HTR-8/SVneo (cell line): ENCODE measurements at places on chromosomes 1 and 21.

GRCh38 chr1:199333180-199333579 lies 694.3 kb upstream of the NR5A2 start:
- DNase-seq = no peak

- DNase-seq = no peak
Measured at GRCh38 chr1:178869119-178869697, 1.7 kb downstream of the ANGPTL1 start.

GRCh38 chr1:180210008-180210620 lies 19.9 kb upstream of the LHX4 start:
- no peak for DNase-seq

DNA sequence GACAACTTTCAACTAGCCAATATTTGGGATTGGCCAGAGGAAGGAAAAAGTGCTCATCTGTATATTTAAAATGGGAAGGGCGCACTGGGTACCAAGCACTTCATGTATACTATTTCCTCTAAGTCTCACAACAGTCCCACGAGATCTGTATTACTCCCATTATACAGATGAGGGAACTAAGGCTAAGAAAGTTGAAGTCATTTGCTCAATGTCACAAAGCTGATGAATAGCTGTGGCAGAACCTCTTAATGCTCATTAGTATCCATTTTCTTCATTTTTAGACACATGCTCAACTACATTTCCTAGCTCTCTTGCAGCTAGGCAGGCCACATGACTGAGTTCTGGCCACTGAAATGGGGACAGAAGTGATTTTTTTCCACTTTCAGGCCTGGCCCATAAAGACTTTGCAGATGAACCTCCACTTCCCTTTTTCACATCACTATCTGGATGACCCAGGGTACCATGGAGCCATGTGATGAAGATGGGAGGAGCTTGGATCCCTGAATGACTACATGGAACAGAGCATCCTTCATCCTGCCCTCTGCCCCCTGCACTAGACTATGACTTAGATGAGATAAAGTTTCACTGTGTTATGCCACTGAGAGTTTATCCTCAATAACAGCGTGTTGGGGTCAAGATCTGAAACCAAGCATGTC lies 31.8 kb downstream of the ATF3 start:
- DNase-seq = no peak

DNA sequence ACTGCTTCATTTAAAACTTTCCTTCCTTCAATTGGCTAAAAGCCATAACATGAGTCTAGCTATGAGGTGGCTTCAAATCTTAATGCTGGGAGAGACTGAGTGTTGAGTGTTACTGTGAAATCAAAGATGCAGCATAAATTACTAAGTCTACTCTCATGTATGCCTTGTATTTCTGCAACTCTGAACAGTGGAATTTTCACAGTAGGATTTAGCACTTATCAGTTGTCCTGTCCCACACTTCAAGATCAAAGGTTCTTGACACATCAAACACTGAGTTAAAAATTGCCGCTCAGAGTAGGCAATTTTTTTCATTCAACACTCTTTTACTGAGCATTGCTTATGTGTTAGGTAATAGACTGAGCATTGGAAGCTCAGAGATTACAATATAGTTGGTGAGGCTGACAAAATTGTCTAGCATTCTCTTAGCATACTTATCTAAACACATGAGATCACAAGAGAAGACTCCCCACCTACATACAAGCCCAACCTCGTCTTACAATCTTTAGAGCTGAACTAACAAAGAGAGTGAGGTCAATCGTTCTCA lies 56.4 kb upstream of the ADORA3 start:
- no peak for DNase-seq

DNA sequence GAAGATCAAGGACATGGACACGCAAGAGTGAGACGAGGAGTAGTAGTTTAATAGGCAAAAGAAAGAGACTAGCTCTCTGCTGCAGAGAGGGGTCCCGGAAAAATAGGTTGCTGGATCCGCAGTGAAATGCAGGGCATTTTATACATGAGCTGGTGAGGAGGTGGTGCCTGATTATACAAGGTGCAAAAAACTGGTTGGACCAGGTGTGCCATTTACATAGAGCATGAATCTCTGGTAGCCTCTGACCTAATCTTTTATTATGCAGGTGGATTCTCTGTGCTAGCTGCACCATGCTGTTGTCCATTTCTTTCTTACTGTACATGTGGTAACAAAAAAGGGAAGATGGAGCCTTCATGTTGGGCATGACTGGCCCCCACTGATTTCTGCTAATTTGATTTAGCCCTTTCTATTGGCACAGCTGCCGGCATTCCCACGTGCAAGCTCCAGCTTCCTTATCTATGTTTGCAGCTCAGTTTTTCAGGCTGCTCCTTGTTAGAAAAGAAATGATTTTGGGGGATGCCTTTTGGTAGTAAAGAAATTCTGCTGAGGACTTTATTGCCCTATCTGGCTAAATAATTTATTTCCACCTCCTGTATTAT lies 548.1 kb downstream of the BRINP3 start:
- no peak for DNase-seq

- DNase-seq = no peak
Measured at GRCh38 chr1:154400381-154400801, 4.8 kb upstream of the IL6R start.

GRCh38 chr1:87449348-87449963 lies 120.8 kb downstream of the LMO4 start:
- DNase-seq = no peak

GRCh38 chr1:168867941-168868634 lies 139.1 kb upstream of the DPT start:
- DNase-seq = no peak

DNA sequence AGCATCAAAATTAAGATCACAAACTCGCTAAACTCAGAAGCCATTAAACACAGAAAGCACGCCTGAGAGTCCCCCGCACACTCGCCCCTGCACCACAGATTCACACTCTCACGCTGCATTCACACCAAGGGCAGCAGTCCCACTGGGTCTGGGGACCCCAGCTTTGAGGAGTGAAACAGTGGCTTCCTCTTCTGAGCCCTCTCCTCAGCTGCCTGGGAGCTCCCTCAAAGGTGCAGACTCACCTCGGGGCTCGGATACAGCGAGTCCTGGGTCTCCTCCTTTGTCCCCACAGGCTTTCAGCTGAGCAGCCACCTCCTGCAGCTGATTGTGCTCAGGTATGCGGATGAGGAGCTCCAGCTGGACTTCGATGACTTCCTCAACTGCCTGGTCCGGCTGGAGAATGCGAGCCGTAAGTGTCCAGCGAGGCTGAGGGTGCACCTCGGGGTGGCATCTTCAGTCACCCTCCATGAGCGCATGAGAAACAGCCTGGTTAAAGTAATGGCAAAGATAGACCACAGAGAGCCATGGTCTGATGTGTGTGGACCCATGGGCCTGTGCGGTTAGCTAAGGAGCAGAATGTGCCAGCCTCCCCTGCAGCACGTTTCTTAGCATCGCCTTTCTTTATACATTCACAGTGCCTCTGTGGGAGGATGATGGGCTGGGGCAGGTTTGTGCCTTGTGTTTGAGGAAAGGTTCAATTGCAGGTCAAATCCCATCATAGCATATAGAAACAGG lies 47.9 kb downstream of the CAPN9 start:
- no peak for DNase-seq

GRCh38 chr1:192527111-192527795 lies 48.3 kb upstream of the RGS1 start:
- no peak for DNase-seq

GRCh38 chr1:183633676-183634343 lies 1.8 kb downstream of the ARPC5 start:
- peak; percentile 59 for DNase-seq

- no peak for DNase-seq
Measured at GRCh38 chr1:103145449-103145848, 37.1 kb upstream of the COL11A1 start.

- no peak for DNase-seq
Measured at GRCh38 chr1:66366634-66367033, 167.3 kb upstream of the SGIP1 start.

DNA sequence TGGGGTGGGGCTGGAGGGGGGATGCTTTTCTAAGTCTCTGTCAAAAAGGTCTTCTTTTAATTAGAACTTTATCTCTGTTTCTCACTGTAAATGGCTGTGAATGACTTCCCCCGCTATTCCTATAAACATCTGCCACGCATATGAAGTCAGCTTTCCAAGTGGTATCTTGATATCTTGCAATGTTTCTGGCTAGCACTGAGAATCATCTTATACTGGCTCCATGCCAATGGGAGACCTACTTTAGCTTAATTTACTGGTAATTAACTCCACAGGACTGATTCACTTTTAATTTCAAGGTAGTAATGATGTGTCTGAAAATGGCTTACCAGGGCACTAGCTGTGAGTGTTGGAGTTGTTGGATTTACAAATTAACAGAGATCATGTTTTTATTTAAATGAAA lies 4.3 kb downstream of the GPR88 start:
- no peak for DNase-seq

DNA sequence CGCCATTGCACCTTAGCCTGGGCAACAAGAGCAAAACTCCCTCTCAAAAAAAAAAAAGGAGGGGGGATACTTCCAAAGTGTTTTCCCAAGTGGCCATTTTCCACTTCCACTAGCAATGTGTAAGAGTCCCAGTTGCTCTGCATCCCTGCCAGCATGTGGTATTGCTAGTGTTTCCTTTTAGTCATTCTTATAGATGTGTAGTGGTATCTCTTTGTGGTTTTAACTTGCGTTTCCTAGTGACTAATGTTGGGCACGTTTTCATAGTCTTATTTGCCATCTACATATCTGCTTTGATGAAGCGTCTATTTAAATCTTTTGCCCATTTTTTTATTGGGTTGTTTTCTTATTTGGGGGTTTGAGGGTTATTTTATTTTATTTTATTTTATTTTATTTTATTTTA lies 31.1 kb downstream of the INAVA start:
- DNase-seq = no peak

- no peak for DNase-seq
Measured at GRCh38 chr1:245804696-245805095, 649.9 kb downstream of the KIF26B start.

DNA sequence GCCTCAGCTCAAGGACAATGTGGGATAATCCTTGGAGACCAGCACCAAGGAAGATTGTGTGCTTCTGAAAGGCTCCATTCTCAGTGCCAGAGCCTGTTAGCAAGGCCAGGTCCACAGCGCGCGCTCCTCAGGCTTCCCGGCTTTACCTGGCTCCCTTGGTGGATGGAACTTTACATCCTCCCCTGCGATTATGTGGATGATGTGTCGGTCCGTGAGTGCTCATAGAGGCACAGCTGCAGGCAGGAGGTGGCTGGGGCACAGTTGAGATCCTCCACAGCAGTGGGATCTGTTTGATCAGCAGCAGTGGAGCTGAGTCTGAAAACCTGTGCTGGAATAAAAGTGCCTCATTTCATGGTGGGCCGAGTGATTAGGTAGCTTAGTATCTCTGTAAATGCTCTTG lies 62.7 kb downstream of the PRDM2 start:
- no peak for DNase-seq

- DNase-seq = peak; percentile 57
Measured at GRCh38 chr1:25820247-25821111, 725 bp downstream of the MTFR1L start.

DNA sequence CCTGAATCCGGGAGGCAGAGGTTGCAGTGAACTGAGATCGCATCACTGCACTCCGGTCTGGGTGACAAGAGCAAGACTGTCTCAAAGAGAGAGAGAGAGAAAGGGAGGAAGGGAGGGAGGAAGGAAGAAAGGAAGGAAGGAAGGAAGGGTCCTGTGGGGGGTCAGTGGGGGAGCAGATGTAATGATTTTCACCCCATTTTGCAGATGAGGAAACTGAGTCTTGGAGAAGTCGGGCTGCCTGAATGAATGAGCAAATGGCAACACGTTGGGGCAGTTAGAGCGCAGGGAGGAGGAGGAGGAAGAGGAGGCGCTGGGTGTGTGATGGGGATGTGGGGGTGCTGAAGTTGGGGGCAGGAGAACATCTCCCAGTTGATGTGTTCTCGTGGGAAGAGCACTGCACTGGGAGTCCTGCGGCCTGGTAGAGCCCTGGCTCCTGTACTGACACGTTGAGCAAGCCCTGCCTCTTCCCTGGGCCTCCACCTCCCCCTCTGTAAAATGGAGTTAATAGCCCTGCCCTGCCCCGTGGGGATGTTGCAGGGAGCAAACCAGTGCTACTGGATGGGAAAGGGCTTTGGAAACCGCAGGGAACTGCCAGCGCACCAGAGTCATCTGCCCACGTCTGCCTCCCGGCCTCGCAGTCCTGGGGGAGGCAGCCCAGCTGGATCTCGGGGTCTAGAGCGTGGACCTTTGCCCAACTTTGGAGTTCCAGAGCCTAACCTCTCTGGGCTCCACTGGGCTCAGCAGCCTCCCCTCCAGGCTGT lies 103.2 kb upstream of the CASZ1 start:
- no peak for DNase-seq

DNA sequence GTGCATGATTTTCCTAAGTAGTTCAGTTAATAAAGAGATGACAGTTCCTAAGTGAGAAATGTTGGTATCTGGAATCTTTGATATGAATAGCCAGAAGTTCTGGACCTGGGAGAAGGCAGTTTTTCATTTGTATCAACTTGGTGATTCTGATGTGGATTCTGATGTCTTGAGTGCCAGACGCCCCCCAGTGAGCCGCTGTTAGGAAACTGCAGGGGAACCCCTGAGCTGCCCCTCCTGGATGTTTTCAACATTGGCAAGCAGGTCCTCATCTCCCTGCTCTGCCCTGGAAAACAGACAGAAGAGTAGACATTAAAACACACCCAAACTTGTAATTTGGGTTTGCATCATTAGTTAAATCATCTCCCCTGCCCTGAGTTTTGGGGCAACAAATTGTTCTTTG lies 7.4 kb downstream of the ETS2 start:
- DNase-seq = no peak

GRCh38 chr1:233368106-233368788 lies 40.7 kb downstream of the MAP3K21 start:
- peak; percentile 6 for DNase-seq

DNA sequence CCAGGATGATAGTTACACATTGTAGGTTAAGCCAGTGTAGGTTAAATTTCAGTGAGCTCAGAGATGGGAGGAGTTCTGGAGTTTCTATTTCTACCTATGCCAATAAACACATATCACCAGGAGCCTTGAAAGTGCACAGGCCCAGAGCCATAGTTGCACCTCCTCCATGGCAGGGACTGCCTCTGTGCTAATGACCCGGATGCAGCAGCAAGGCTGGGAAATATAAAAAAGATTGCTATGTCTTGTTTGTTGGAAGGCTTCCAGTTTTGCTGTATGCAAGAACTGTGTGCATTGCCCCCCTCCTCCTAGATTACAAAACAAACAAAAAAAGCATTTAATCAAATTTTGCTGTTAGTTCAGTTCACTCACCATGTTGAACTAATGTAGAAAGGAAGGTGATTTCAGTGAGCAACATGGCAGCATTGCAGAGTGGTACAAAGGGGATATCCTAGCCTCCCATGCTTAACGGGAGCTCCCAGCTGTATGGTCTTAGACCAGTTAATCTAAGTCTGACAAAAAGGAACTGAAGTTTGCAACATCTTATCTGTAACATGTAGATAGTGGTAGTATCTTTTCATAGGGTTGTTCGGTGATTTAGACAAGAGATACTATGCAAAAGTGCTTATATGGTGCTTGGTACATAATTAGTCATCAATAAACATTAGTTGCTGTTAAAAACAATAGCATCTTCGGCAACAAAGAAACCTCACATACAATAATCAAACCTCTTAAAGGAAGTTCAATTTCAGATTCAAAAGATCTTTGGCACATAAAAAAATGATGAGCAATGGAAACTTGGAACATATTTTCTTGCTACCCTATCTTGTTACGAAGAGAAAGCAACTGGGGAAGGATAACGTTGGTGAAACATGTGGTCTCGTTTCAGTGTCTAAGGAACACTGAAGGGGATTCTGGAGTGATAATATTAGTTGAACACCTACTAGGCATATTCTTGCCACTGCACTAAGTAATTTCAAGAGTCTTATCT lies 309.5 kb downstream of the ASTN1 start:
- no peak for DNase-seq

GRCh38 chr21:46641656-46642055 lies 6.2 kb downstream of the PRMT2 start:
- DNase-seq = no peak
